Hematopoietic multipotent progenitor cell (in vitro differentiated cells): ENCODE measurements at places on chromosomes 4 and X.

DNA sequence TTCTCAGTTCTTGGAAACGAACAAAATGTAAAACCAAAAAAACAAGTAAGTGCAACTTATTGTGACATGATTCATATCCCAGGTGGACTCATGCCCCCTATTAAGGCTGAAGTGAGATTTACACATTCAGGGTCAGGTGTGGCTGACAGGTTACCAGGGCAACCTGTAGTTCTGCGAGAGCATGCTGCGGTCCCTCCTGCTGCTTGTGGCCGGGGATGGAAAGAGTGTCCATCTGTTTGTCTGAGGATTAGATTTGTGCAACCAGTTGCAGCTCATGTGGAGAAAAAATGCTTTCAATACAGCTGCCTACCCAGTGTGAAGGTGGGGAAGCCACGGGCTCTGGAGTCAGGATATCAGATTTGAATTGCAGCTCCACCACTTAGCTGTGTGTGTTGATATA, 78.8 kb downstream of the FAM184B start:
- DNase-seq, result no peak

GRCh38 chr4:181938631-181939030, 304.6 kb upstream of the TENM3 start:
- DNase-seq, result no peak

DNA sequence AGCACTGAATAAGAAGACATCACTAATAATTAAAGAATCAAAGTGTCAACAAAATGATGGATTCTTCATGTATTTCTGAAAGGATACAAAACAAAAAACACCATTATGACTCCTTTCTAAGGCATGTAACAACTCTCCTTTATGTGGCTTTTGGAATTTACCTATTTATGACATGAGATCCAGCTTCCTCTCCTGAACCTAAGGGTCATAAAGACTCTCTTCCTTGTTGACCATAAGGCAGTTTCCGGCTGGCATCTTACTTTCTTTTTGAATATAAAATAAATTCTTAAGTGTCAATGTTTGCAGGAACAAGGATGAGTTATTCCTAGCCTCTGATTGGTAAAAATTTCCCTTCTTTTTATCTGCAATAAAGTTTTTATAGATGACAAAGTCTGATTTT, 111.1 kb upstream of the GRPR start:
- no peak for DNase-seq

GRCh38 chr4:14650127-14650526, 352.2 kb upstream of the CPEB2 start:
- DNase-seq, result no peak

- DNase-seq, result no peak
Observed at GRCh38 chr4:85039526-85039925, 73.0 kb upstream of the WDFY3 start.

DNA sequence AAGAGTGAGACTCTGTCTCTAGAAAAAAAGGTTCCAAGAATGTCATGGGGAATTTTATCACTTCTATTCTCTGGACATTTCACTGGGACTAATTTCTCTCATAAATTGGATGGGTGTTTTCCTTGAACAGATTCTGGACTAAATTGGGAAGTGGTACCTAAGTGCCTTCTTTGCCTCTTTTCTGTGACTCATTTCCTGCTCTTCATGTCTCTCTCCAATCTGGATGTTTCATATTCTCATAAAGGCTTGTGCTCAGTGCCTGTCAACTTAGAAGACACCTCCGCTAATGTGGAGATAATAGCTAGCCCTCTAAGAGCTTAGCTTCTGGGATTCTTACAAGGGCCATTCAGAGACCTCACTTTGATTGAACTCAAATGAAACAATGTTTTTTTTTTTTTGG, 38.0 kb upstream of the IGFBP7 start:
- no peak for DNase-seq

DNA sequence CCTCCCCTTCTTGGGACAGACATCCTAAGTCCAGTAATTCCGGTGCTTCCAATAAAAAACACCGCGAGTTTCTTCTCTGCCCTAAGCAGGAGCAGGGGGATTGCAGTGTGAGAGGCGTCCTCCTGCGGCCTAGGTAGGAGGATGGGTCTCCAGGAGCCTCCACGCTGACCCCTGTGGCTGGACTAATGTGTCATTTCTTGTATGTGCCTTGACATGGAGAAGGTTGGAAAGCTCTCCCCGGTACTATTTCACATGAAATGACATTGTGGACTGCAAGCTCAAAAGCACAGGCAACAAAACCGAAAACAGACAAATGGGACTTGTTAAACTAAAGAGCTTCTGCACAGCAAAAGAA, 66.6 kb upstream of the ENPP6 start:
- no peak for DNase-seq

- DNase-seq, result peak; percentile 88
Observed at GRCh38 chr4:153142700-153143438, 61.4 kb upstream of the TRIM2 start.

DNA sequence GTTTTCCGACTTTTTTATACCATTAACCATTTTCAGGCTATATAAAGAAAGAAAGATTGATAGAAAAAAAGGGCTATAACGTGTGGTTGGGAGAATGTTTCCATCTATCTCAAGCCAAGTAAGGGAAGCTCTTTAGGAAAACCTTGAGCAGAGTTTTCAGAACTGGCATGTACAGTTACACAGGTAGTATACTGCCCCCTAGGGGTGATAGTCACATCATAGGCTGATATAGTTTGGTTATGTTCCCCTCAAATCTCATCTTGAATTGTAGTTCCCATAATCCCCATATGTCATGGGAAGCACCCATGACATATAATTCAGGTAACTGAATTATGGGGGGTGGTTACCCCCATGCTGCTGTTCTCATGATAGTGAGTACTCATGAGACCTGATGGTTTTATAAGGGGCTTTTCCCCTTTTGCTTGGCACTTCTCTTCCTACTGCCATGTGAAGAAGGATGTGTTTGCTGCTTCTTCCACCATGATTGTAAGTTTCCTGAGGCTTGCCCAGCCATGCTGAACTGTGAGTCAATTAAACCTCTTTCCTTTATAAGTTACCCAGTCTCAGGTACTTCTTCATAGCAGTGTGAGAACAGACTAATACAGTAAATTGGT, 186.8 kb downstream of the TMA16 start:
- peak; percentile 67 for DNase-seq

GRCh38 chr4:184471881-184472613, 2.3 kb downstream of the IRF2 start:
- DNase-seq, result no peak

GRCh38 chr4:48212165-48212564, 57.5 kb downstream of the TEC start:
- DNase-seq, result peak; percentile 94

DNA sequence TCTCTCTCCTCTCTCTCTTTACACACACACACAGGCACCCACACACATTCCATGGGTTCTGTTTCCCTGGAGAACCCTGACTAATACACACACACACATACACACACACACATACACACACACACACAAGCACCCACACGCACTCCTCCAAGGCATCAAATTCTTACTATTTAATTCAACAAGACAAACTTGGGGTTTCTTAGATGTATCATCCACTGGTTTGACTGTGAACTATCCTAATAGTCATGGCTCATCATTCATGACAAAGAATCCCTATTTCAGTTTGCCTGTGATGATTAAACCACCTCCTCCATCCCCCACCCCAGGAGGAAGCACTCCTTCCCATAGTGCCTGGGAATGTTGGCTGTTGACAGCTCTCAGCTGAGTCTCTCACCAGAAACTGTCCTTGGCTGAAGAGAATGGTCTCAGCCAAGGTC, 98.2 kb downstream of the USP46 start:
- no peak for DNase-seq

- DNase-seq, result no peak
Observed at GRCh38 chrX:110409925-110410324, 51.3 kb downstream of the RTL9 start.
